Activated CD8-positive, alpha-beta memory T cell treated with anti-CD3 and anti-CD28 coated beads for 4 hours (primary cell): ENCODE measurements at places on chromosomes 7 and 10.

GRCh38 chr7:154423231-154423630 is 371.0 kb downstream of the DPP6 start:
- no peak for DNase-seq

- DNase-seq = no peak
Measured at GRCh38 chr7:45138433-45139267, 18.9 kb upstream of the RAMP3 start.

DNA sequence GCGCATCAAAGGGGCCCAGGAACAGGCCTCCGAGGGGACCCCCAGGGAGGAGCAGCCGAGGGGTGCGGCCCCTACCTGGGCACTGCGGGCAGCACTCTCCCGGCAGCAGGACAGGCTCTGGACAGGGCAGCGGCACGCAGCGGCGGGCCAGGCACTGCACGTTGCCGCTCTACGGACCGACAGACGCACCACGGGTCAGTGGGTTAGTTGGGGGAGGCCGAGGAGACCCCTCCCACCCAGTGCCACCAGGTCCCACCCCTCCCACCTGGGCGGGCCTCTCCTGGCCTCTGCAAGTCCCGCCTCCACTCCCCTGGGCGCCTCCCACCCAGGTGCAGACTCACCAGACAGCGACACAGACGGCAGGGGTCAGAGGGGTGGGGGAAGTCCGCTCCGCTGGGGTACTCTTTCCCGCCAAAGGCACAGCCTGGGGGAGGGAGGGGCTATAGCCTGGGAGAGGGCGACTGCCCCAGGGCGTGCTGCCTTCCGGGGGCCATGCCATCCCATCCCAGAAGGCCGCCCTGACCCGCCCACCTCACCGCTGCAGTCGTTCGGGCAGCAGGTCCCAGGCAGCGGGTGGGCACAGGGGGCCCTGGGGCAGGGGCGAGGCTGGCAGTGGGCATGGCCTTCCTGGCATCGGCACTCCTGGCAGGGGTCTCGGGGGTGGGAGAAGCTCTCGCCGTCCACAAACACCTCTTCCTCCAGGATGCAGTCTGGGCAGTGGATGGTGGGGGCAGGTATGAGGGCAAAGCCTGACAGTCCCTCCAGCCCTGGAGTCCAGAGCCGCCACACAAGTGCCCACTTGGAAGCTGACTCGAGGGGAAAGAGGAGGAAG is 19.2 kb downstream of the KCP start:
- DNase-seq = no peak

DNA sequence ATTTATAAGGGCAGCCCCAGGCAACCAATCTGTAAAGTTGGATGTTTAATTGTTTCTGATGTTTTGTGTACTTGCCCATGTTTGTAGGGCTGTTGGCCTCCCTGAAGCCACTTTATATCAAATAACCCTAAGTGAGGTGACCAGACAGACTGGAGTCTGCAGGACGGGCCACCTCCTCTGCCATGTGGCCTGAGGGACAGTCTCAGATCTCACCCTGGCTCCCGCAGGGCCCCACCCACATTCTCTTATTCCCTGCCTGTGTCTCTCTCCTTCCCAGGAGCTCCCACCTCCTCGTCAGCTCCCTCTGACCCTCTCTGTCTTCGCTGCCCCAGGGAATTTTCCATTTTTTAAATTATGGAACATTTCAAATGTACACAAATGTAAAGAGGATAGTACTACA is 9.5 kb upstream of the C10orf71 start:
- no peak for DNase-seq

- no peak for DNase-seq
Measured at GRCh38 chr10:103280031-103280430, 3.1 kb downstream of the INA start.

DNA sequence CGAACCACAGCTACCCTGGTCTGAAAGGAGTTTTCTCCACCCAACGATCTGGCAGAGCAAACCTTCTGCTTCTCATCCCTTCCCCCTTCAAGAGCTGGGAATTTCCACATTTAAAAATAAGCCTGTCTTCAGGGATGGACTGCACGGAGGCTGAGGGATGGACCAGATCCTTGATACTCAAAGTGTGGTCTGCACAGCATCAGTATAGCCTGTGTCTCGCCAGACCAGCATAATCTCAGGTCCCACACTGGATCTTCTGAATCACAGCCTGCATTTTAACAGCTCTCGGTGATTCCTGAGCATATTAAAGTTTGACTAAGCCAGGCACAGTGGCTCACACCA is 7.1 kb downstream of the KCNMA1 start:
- no peak for DNase-seq

DNA sequence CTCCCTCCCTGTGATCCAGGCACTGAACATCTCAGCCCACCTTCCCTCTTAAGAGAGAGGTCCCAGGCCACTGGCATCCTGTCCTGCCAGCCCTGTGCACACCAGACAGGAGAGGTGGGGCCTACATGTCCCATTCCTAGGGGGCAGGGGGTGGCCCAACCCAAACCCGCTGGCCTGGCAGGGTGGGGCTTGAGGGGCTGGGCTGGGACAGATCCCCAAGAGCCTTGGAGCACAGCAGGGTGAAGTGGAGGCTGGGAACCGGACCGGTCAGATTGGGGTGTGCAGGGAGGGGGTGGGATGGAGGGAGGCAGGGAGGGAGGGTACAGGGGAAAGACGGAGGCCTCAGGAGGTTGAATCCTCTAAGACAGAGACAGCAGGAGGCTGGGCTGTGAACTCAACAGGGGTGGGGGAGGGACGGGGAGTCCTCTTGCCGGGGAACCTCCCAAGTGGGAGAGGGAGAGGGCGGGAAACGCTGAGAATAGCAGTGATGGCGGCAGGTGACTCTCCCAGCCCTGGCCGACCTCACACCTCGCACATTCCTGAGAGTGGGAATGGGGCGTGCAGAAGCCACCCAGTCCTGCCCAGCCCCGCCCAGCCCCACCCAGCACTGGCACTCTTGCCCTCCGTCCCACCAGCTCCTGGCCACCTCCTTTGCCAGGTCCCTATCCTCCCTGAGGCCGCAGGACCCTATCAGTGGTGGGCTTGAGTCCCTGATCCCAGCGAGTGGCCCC is 6.7 kb downstream of the TSC22D4 start:
- no peak for DNase-seq

DNA sequence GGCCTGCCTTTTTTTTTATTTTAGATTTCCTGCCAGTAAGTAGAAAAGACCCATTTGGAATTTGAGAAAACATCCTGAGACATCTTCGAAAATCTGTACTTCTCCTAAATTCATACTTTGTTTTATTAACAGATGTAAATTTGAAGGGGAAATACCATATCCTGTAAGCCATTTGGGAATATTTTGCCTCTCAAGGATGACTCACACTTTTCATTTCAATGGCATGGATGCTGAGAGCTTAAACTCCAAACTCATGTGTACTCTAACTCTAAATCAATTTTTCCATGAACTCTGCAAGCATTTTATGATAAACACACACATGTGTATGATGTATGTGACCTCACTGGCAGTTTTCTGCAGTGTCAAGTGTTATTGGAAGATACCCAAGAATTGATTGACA is 89.0 kb downstream of the SEMA3A start:
- DNase-seq = no peak

GRCh38 chr10:110171032-110171431 is 36.4 kb upstream of the MXI1 start:
- DNase-seq = no peak

- DNase-seq = no peak
Measured at GRCh38 chr7:40474790-40475680, 340.2 kb downstream of the SUGCT start.

DNA sequence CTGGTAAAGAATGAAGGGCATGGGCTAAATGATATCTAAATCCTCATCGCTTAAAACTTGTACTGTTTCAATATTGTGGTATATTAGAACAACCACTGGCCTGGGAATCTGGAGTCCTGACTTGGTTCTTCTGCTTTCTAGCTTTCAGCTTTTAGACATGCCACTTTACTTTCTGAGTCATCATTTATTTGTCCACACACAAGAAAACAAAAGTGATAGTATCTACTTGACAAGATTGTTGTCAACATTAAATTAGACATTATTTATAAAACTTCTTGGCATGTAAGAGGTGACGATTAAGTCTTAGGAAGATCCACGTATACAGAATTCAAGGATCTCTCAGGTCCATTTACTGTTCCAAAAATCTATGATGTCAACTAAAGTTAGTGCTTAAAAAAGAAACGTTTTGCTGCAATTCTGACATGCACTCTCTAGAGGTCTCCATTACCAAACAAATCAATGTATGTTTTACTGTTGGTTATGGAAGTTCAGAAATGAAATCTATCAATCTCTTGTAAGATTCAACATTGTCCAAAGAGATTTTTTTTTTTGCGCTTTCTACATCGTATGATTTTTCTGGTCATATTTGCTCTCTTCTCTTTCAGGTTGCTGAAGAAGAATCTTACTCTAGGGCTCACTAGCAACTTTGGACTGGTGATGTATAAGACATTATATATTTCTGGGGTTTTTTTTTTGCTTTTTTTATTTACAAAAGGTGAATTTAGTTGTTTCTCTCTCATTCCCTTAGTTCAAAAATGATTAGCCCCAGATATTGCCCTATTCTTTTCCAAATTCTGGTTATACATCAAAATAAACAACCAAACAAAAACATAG is 53.6 kb upstream of the DYNC1I1 start:
- DNase-seq = no peak

GRCh38 chr10:5583525-5584175 is 58.9 kb downstream of the CALML3 start:
- DNase-seq = no peak

- no peak for DNase-seq
Measured at GRCh38 chr7:36865019-36865418, 140.7 kb upstream of the AOAH start.

- no peak for DNase-seq
Measured at GRCh38 chr10:34815185-34816084, at the start of gene PARD3. PARD3 (minus strand) TSS chr10:34815296; CDS start chr10:34814995, 301 bp downstream.

DNA sequence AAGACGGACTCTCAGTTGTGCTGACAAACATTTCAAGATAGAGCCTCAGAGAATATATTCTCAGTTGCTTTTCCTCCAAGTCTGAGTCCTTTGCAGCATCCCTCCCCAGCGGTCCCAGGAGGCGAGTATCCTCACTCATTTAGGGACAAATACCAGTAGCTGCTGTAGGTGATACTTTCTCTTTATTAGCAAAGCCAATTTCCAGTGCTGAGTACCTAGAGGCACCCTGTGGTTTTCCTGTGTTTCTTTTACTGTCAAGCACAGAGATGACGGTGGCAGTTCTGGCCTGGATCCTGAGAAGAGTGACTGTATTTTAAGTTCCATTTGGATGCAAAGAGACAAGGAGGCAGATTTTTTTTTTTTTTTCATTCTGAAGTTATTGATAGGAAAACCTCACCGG is 1058.4 kb downstream of the SORCS3 start:
- DNase-seq = no peak

DNA sequence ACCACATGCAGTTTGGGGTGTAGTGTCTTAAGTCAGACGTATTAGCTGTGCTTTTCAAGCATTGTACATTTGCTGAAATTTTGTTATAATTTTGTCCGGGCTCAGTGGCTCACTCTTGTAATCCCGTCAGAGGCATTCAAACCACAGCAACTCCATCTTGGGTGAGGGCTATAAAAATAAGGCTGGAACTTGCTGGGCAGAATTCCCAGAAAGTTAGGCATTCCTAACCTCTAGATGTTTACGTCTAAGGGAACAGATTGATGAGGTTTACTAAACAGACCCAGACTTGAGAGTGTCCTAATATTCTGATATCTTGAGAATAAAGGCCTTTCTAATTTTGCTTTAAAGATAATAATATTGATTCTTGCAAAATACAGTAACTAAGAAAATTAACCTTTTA is 957.8 kb downstream of the NXPH1 start:
- DNase-seq = no peak

GRCh38 chr7:69166979-69167516 is 431.2 kb upstream of the AUTS2 start:
- no peak for DNase-seq

- no peak for DNase-seq
Measured at GRCh38 chr10:6006991-6007390, 29.6 kb upstream of the IL15RA start.

- DNase-seq = no peak
Measured at GRCh38 chr7:132696332-132696731, 120.1 kb upstream of the PLXNA4 start.
